ENCODE measurements at places on chromosomes 4 and X. TPM values are rescaled to one million over a fixed set of nuclear protein-coding genes. Genes with fewer than 3 reads are reported as not detected.

DNA sequence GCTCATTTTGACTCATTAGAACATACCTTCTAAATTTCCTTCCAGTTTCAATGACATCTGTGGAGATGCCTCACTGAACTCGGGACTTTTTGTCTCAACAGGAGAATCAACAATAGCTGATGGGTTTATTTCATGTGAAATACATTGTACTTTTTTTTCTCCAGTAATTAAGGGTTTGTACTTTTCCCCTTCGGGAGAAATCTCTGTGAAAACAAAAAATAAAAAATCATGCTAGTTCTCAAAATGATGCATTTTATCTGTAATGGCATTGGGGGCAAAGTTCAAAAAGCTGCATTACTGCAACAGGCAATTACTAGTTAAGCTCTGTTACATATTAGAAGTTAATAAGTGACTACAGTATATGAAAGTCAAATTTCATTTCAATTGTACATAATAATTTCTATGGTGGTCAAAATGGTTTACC is 167.3 kb upstream of the SH3RF1 start:
- DNase-seq = no peak
- H3K27ac ChIP-seq = no peak overlapping the region
- H3K4me3 ChIP-seq = no peak overlapping the region
- H3K36me3 ChIP-seq = peaks cover 5% of the 10 kb centered on the region
- H3K4me1 ChIP-seq = no peaks in the 10 kb centered on the region

DNA sequence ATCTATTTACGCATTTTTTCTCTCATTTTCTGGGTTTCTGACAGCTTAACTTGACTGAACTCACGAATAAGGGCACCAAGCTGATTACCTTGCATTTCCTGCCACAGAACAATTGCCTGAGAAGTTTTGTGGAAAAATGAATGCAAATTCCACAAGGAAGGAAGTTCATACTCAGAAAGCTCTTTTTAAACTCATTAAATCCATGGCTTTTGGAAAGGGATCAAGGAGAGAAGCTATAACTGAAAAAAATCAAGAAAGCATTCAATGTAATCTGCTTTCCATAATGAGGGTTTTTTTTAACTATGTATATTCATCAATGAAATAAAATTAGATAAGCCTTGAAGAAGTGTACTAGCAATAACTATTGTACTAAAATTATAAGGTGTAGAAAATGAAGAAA is 252.5 kb downstream of the GPM6A start:
- no peak overlapping the region for H3K27ac ChIP-seq
- no peaks in the 10 kb centered on the region for H3K4me1 ChIP-seq
- no peaks in the 10 kb centered on the region for H3K27me3 ChIP-seq
- no peak overlapping the region for H3K4me3 ChIP-seq
- DNase-seq = no peak
- no peaks in the 10 kb centered on the region for H3K36me3 ChIP-seq

GRCh38 chrX:155115174-155115819 is 44.0 kb downstream of the BRCC3 start:
- H3K36me3 ChIP-seq = peaks cover 4% of the 10 kb centered on the region
- no peaks in the 10 kb centered on the region for H3K27me3 ChIP-seq
- no peak for DNase-seq
- H3K4me3 ChIP-seq = no peak overlapping the region

DNA sequence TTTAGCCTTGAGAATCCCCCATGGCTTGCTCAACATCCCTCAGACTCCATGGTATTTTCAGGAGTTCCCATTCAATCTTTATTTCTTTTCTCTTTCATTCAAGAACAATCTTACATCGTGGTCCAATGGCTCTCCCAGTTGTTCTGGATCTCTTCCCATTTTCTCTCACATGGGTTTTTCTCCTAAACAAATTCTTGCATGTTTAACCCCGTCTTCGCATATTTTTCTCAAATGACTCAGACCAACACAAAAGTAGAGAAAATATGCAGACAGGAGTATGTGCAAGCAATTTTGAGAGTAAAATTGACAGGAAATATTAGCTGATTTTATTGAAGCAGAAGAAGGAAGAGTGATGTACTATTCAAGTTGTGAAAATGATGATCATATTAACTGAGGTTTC is 396.4 kb upstream of the TRAM1L1 start:
- no peaks in the 10 kb centered on the region for H3K4me1 ChIP-seq
- no peak overlapping the region for H3K4me3 ChIP-seq
- H3K36me3 ChIP-seq = no peaks in the 10 kb centered on the region
- H3K27ac ChIP-seq = no peak overlapping the region
- H3K27me3 ChIP-seq = no peaks in the 10 kb centered on the region
- DNase-seq = no peak

GRCh38 chrX:149453030-149453429 is 52.1 kb downstream of the IDS start:
- DNase-seq = no peak
- peaks cover 32% of the 10 kb centered on the region for H3K27me3 ChIP-seq
- peaks cover 2% of the 10 kb centered on the region for H3K36me3 ChIP-seq
- no peak overlapping the region for H3K4me3 ChIP-seq
- H3K4me1 ChIP-seq = no peaks in the 10 kb centered on the region

DNA sequence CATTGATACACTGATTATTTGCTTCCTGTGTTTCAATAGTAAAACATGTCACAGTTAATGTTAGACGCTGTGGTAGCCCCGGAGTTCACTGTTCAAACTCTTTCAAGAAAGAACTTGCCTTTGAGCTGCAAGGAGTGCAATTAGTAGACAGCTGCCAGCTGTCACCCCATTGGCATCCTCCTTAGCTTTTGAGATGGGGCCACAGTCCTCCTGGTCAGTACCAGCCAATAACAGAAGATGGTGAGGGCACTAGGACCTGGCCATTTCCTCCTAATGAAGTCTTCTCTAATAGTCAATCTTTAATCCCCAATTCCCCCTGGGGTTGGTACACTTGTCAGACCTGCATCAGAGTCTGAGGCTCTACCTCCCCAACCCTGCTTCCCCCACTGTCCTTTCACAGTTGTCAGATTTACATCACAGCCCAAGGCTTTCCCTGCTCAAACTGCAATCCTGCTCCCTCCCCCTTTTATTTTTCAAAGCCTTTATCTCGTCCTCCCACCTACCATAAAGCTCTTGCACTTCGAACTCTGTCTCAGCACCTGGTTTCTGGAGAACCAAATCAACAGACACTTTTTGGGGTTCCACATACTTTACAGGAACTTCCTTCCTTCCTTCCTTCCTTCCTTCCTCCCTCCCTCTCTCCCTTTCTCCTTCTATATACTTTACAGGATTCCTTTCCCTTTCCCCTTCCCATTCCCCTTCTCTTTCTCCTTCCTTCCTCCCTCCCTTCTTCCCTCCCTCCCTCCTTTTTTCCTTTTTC is 182.0 kb downstream of the RASL11B start:
- no peak for DNase-seq
- peaks cover 4% of the 10 kb centered on the region for H3K4me1 ChIP-seq
- H3K27me3 ChIP-seq = no peaks in the 10 kb centered on the region
- H3K4me3 ChIP-seq = no peak overlapping the region
- H3K36me3 ChIP-seq = no peaks in the 10 kb centered on the region

DNA sequence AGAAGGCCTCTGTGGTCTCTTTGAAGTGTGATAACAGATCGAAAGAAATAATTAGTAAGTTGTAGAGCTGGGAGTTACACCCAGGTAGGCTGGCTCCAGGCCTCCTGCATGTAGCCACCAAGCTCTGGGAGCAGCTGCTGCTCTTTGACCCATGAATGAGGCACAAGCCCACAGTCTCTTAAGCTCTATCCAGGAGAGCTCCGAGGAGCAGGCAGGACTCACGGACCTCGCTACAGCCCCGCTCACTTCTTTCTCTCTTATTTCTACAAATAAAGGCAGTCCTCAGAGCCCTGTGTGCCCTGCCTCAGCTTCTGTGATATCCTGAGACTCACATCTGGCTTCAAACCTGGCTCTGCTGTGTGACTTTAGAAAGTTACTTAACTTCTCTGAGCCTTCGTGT is 86.9 kb downstream of the EVC start:
- H3K27me3 ChIP-seq = no peaks in the 10 kb centered on the region
- no peak overlapping the region for H3K27ac ChIP-seq
- H3K4me3 ChIP-seq = no peak overlapping the region
- no peak for DNase-seq
- no peaks in the 10 kb centered on the region for H3K4me1 ChIP-seq

DNA sequence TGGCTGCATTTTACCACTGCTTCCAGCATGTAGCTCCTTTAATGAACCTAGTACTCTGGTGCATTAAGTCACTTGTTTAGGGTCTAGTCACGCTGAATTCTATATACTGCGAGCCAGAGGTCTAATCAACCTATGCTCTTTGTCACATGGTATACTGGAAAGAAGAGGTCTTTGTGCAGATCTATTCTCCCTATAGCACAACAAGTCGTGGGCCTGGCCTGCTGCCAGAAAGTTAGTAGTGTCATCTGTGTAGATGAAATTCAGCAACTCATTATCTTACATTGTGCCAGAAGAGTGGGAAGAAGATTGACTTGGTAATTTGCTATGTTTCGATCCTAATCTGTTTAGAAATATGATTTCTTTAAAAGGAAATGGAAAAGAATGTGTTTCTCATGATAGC is 80.8 kb downstream of the AWAT2 start:
- H3K36me3 ChIP-seq = no peaks in the 10 kb centered on the region
- no peaks in the 10 kb centered on the region for H3K4me1 ChIP-seq
- no peak overlapping the region for H3K27ac ChIP-seq

GRCh38 chr4:87356832-87357526 is 34.0 kb downstream of the HSD17B11 start:
- H3K36me3 ChIP-seq = peaks cover 6% of the 10 kb centered on the region
- no peak overlapping the region for H3K4me3 ChIP-seq

DNA sequence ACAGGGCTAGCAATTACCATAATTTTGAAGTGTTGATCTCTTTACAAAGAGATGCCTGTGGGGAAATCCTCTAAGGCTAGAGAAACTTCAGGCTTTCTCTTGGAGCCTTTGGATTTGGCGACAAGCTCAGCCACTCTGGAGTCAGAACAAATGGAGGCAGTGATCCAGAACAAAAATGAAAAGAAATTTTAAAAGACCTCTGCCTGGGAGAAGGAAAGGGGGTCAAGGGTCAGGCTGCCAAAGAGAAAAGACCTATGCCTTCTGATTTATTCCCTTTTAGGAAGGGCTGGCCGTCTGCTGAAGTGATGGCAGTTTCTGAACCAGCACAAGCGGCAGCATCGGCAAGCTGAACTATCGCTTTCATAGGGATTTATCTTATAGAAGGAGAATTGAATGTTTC is 140.8 kb upstream of the SFRP2 start:
- peaks cover 53% of the 10 kb centered on the region for H3K27me3 ChIP-seq
- peaks cover 5% of the 10 kb centered on the region for H3K4me1 ChIP-seq
- no peak overlapping the region for H3K4me3 ChIP-seq
- DNase-seq = no peak

DNA sequence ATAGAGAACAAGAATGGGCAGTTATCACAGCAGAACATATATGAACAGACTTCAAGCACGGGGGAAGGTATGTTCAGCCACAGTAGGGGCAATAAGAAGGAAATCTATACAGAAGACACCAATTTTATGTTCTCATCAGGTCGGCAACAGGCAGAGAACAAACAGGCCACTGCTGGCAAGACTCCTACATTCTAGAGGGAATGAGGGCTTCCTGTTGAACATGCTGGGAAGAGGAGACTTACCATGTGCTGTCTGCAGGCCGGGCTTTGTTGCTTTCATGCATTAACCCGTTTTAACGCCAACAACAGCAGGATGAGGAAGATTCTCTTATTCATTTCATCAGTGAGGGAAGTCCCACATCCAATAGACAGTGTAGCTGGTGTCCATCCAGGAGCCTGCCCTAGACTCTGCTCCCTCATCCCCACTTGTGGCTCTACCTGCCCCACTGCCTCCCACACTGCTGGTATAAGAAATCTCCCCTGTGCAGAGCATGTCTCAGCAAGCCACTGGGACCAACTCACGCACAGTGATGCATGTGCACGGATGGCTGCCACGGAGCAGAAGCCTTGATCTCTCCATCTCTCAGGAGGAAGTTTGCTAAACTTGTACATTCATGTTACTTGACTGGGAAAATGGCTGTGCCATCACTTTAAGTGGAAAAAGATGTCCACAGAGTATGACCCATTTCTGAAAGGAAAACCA is 84.5 kb downstream of the ACOX3 start:
- no peaks in the 10 kb centered on the region for H3K36me3 ChIP-seq
- no peak overlapping the region for H3K27ac ChIP-seq
- DNase-seq = no peak
- peaks cover 8% of the 10 kb centered on the region for H3K27me3 ChIP-seq

DNA sequence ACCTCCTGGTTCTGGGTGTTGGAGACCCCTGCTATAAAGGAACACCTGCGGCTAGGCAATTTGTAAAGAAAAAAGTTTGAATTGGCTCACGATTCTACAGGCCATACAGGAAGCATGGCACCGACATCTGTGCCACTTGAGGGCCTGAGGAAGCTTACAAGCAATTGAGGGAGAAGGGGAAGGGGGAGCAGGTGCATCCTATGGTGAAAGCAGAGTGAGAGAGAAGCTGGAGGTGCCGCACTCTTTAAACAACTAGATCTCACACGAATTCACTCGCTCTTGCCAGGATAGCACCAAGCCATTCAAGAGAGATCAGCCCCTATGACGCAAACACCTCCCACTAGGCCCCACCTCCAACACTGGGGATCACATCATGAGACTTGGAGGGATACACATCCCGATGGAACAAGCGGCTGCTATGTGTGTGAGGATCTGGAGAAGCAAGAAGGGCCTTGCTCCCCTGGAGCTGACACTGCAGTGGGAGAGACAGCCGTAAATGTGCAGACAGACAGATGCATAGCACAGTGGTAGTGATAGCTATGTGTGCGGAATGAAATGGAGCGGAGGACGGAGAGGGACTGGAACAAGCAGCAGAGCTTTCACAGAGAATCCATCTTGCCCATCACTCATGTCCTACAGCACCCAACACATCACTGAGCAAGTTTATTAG is 60.7 kb upstream of the HELT start:
- H3K4me1 ChIP-seq = no peaks in the 10 kb centered on the region
- DNase-seq = no peak
- no peaks in the 10 kb centered on the region for H3K36me3 ChIP-seq
- no peak overlapping the region for H3K4me3 ChIP-seq
- peaks cover 14% of the 10 kb centered on the region for H3K27me3 ChIP-seq
- H3K27ac ChIP-seq = no peak overlapping the region

GRCh38 chrX:72373136-72373535 is 67.4 kb upstream of the CITED1 start:
- no peaks in the 10 kb centered on the region for H3K36me3 ChIP-seq
- peaks cover 6% of the 10 kb centered on the region for H3K27me3 ChIP-seq
- no peaks in the 10 kb centered on the region for H3K4me1 ChIP-seq
- H3K27ac ChIP-seq = no peak overlapping the region
- DNase-seq = no peak
- no peak overlapping the region for H3K4me3 ChIP-seq

The TLR6 gene
- 3.8 TPM for total RNA-seq

The ADGRA3 gene
- total RNA-seq = 5.1 TPM

The NSG1 gene
- total RNA-seq = 3.2 TPM

The TKTL1 gene
- 0.65 TPM for total RNA-seq

The TSPAN6 gene
- 0.43 TPM for total RNA-seq

The GAB1 gene
- total RNA-seq = 1.6 TPM

The ADH7 gene
- total RNA-seq = not detected

The PGRMC2 gene
- 37.0 TPM for total RNA-seq

All from activated T-cell treated with anti-CD3 and anti-CD28 coated beads, Interleukin-2, amount 50 U/mL, for 72 hours (primary cell).